Progenitor cell of endocrine pancreas (in vitro differentiated cells): ENCODE measurements at places on chromosomes 7 and 10. TPM values are rescaled to one million over a fixed set of nuclear protein-coding genes. Genes with fewer than 3 reads are reported as not detected.

GNAT3 gene
- total RNA-seq, result not detected in 2 replicates

OPTN gene
- total RNA-seq, result 6.2 and 6.8 TPM in 2 replicates

FAM20C gene
- total RNA-seq, result 32.9 and 33.3 TPM in 2 replicates

TMEM236 gene
- total RNA-seq, result 0.07 TPM in 2 replicates

RHOBTB1 gene
- 21.7 and 23.8 TPM in 2 replicates for total RNA-seq

DNA sequence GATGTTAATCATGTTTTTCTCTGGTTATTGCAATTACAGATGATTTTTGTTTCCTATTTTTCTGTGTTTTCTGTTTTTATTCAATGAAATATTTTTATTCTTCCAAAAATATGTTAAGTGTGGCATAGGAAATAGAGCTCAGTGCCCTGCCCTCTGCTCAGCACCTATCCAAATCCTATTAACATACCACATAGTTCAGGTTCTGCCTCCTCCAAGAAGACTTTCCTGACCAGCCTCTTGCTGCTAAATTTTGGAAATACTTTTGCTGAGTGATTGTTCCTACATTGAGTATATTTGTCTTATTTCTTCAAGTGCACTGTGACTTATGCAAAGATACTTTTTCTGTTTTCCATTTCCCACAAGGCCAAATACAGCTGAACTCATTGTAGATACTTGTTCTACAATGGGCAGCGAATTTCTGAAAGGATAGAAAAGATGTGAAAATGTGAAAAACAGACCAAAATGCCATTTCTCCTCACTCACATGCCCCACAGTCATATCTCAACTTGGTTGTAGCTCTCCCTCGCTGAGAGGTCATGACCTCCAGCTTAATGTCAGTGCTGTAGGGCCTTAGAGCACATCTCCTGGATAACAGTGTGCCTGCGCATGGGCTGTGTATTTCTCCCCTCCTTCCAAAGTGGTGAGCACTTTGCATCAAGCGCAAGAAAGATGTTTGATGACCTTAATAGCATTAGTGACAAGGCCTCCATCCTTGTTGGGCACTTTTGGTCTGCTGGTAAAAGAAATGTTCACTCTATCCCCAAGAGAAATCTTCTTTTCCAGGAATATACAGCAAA, 677.3 kb downstream of the LRMDA start:
- no peaks in the 10 kb centered on the region for H3K27me3 ChIP-seq
- peaks cover 9% of the 10 kb centered on the region for H3K36me3 ChIP-seq
- no peak overlapping the region for H3K27ac ChIP-seq
- no peak for DNase-seq
- H3K4me1 ChIP-seq, result peaks cover 23% of the 10 kb centered on the region
- H3K4me3 ChIP-seq, result no peak overlapping the region

DNA sequence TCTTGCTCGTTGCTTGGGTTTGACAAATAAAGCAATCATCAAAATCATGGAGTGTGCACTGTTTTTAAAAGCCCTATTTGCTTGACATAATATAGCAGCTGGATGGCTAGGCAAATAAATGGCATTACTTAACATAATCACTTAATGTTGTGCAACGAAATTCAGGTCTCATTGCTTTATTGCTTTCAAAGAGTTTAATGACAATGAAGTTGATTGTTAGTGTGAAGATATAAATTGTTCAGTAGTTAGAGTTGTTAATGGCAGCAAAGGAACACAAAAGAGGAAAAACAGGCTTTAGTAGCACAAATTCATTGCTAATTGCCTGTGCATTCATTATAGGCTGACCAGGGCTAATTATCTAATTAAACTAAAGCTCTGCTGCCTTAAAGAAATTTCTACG, 7.6 kb upstream of the ADO start:
- H3K36me3 ChIP-seq, result no peaks in the 10 kb centered on the region
- no peak overlapping the region for H3K4me3 ChIP-seq
- H3K27me3 ChIP-seq, result peaks cover 3% of the 10 kb centered on the region
- H3K27ac ChIP-seq, result no peak overlapping the region
- no peak for DNase-seq
- H3K4me1 ChIP-seq, result peaks cover 8% of the 10 kb centered on the region

DNA sequence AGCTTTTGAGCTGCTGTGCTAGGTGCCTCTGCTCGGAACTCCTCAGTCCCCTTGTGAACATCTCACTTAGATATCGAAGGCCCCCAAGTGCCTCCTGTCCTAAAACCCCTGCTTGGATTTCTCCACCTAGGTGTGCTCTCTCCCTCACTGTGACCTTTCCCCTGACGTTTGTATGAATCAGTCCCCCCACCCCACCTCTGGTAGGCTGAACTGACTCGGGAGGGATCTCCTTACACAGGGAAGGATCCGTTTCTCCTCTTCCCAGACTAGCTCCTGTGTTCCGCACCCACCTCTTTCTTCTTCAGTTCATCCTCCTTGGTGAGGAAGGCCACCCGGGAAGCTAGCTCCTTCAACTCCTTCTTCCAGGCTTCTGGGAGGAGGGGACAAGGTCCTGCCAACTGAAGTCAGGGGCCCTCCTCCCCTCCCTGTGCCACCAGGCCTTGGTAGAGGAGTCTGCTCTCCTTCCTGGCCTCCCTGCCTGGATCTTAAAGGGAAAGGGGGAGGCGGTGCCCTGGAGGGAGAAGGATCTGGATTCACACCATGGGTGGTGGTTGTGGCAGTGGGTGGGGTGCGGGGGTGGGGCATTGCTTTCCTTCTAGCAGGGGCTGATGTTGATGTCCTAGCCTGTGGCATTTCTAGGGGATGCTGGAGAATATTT, 6.8 kb downstream of the TBATA start:
- H3K27ac ChIP-seq, result peak overlapping the region; percentile 73
- H3K36me3 ChIP-seq, result no peaks in the 10 kb centered on the region
- peaks cover 11% of the 10 kb centered on the region for H3K27me3 ChIP-seq

DNA sequence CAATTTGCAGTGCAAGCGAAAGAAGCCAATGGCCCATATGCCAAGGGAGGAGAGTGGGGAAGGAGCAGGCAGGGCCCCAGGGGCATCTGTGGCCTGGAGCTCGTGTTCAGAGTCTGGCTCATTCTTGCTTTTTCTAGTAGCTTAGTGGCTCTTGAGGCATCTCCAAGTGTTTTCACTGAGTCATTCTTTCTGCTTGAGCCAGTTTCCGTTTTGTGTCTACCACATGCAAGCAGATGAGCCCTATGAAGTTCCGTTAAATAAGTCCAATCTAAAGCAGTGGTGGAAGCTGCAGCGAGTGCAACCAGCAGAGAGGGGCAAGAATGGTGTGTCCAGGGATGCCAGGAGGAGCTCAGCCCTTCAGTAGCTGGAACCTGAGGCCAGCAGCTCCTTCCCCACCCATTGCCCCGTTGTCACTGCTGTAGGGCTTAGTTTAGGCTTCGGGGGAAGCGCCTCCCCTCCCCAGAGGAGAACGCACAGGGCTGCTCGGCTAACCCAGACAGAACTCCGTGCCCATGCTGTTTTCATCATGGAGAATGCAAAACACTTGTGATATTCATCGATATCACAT, 57.4 kb upstream of the EBF3 start:
- no peaks in the 10 kb centered on the region for H3K36me3 ChIP-seq
- no peak overlapping the region for H3K4me3 ChIP-seq
- H3K27ac ChIP-seq, result no peak overlapping the region
- peaks cover 25% of the 10 kb centered on the region for H3K27me3 ChIP-seq
